ENCODE measurements at places on chromosomes 6 and 20.

GRCh38 chr6:129709196-129709768 lies 695 bp downstream of the ARHGAP18 start:
- DNase-seq = no peak

GRCh38 chr6:77457720-77458349 lies 5.5 kb downstream of the HTR1B start:
- DNase-seq = no peak

GRCh38 chr20:31712564-31713311 lies 9.9 kb downstream of the BCL2L1 start:
- DNase-seq = no peak

- DNase-seq = no peak
Measured at GRCh38 chr6:124466949-124467348, 495.3 kb upstream of the RNF217 start.

GRCh38 chr6:137237413-137238170 lies 18.4 kb upstream of the IFNGR1 start:
- DNase-seq = no peak

GRCh38 chr6:120173250-120173649 lies 823.7 kb upstream of the MAN1A1 start:
- no peak for DNase-seq

GRCh38 chr6:143003676-143004075 lies 57.0 kb upstream of the AIG1 start:
- no peak for DNase-seq

- DNase-seq = no peak
Measured at GRCh38 chr6:118652051-118652615, 742 bp upstream of the CEP85L start.

DNA sequence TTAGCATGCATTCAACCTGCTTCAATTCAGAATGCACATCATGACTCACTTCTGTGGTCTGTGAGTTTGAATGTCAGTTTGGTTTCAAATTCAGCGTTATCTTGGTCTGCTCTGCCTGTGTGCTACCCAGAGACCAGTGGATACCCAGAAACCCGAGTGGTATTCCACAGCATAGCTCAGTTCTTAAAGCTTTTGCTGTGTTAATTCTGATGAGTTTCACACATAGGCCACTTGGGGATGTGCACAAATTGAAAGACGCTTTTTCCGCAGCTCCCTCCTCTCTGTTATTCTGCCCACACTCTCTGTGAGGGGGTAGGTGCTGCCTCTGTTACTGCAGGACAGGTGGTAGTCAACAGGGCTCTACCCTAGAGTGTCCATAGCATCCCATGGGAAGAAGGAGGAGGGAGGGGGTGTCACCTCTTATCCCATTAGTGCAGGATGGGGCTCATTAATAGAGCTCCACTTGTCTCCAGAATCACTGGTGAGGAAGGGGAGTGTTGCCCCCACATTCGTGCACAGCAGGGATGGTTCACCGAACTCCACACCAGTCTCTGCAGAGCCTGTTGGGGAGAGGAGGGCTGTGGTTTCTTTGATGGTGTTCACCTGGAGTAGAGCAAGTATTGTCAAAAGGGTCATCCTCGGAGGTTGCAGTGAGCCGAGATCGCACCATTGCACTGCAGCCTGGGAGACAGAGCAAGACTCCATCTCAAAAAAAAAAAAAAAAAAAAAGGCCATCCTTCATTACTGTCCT lies 29.2 kb upstream of the SDCBP2 start:
- no peak for DNase-seq

- no peak for DNase-seq
Measured at GRCh38 chr20:37524859-37525708, 2.6 kb downstream of the BLCAP start.

DNA sequence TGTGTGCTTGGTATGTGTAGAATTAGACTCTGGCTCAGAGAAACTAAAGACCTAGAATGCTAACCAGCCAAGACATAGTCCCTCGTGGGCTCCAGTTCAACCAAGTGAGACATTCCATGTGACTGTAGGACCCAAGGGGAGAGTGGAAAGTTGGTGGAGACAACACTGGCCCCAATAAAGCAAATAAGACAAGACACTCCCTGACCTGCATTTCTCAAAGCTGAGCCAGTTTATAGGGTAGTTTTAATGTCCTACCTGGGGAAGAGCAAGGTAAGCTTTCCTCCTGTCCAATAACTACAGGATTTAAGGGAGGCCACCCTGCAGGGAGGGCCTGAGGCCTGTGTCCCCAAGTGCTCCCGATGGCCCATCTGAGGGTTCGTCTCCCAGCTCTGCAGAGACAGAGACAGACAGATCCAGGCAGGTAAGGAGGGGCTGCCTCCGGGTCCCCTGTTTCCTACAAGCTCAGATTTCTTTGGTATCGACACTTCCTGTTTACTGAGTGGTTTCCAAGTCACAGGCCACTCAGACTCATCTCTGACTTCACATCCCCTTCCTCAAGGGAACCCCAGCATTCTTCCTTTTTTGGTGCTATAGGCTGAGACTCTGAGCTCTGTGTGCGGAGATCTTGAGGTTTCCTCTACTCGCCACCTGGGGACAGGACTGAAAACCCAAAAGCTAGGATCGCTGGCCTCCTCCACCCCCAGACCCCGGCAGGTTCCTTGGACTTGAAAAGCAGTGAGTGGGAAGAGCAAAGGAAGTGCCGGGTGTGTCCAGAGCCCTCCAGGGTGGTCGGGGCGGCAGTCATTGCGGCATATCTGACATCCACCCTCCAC lies 92.4 kb downstream of the PRND start:
- DNase-seq = no peak

GRCh38 chr6:43862925-43863324 lies 92.9 kb downstream of the VEGFA start:
- DNase-seq = no peak

GRCh38 chr6:49698478-49698877 lies 14.9 kb downstream of the CRISP2 start:
- DNase-seq = no peak

DNA sequence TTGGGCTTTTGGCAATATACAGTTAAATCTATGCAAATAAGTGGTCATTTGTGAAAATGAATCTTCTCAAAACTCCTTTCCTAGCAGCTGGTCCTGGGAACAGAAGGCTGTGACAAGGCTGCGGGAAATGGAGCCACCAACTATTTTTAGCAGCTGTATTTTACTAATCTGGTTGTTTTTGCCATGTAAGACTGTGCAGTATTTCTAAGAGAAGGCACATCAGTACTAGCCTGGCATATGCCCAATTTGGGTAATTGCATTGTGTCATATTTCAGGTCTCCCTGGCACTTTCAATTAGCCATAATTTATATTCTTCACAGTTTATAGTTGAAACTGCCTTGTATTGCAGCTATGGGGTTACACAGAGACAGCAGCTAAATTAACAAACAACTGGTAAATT lies 109.6 kb downstream of the MANEA start:
- no peak for DNase-seq

DNA sequence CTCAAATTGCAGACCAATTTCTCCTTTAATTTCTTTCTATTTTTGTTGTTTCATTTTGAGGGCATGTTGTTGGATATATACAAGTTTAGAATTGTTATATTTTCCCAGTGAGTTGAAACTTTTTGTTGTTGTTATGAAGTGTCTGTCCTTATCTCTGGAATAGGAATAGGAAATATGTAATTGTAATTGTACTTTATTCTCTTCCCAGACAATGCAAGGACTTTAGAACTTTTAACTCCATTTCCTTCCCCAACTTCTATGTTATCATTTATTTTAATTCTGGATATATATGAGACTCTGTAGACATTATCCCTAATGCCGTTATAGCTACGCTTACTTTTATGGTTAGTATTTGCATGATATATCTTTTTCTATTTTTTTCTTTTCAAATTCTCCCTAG lies 12.4 kb downstream of the SERPINB1 start:
- DNase-seq = no peak

DNA sequence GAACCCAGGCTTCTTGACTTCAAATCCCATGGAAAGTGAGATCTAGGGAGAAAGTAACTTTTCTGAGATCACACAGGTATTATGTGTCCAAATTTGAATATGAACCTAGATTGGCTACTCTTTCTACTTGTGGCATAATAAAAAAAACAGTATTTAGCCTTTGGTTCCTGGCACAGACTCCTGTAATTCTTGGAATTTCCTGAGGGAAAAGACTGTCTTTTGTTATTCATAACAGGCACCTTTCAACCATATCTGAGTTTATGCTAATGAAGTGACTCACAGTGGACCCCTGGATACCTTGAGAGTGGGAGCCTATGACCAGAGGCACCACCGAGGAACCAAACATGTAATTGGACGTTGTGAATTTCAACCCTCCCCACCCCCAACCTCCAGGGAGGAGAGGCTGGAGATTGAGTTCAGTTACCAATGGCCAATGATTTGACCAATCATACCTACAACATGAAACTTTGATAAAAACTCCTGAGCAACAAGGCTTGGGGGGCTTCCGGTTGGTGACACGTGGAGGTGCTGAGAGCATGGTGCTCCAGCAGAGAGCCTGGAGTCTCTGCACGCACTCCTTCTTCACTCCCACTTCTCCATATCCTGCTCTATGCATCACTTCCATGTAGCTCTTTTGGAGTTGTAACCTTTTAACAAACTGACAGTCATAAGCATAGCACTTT lies 48.8 kb downstream of the LAMA4 start:
- DNase-seq = no peak

- no peak for DNase-seq
Measured at GRCh38 chr6:95109212-95109611, 468.1 kb upstream of the MANEA start.

GRCh38 chr6:115896538-115897129 lies 164.1 kb downstream of the FRK start:
- DNase-seq = no peak

GRCh38 chr6:56772737-56773184 lies 130.1 kb upstream of the DST start:
- DNase-seq = no peak

GRCh38 chr6:27260836-27261375 lies 13.4 kb downstream of the PRSS16 start:
- no peak for DNase-seq

DNA sequence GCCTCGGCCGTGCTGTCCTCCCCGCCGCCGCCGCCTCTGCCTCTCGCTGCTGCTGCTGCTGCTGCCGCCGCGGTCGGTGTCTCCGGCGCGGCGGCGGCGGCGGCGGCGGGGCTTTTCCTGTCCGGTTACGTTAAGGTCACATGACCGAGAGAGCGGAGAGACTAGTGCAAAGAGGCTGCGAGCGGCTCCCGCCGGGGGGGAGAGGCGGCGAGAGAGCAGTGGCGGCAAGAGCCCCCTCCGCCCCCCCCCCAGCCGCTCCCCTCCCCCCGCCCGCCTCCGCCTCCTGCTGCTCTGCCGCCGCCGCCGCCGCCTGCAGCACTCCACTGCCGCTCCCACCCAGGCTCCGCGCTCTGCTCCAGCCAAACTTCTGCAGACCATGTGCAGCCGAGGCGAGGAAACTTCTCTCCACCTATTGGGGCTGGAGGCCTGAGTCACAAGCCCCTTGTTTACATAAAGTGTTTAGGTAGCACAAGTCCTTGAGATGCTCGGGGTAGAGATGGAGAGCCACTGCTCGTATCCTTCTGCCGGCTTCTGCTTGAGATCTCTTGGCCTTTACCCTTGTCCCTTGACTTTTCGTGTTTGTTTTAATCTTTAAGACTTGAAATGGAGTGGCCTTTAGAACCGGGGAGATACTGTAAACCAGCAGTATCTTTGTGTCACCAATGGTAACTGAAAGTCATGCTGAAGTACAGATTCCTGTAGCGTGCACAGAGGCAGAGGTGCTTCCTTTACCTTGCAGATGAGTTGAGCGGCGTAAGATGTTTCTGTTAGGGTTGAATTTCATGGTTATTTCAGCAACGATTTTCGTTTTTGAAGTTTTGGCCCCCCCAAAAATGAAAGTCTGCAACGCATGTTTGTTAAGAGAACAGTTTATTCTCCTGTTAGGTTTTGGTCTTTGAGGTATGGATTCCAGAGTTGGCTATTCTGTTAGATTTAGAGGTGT lies at the start of gene ZBTB2:
TSS of gene ZBTB2 (minus strand) at position 89 of the 943 bp plus-strand sequence. CDS start 17,922 bp downstream, outside the sequence.
- DNase-seq = peak; percentile 58

DNA sequence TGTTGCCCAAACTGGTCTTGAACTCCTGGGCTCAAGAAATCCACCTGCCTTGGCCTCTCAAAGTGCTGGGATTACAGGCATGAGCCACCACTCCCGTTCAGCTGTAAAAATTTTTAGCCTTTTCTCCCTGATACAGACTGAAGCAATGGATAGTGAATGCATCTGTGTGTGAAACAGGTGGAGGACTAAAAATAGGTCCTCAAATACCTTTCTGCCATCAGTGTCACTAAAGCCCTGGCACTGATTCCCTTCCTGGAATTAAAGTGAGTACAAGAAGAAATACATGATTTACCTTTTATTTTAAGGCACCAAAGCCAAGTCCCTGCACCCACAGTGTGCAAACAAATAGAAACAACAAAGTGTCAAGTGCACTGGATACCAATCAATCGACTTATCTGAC lies 25.1 kb downstream of the TULP4 start:
- no peak for DNase-seq

DNA sequence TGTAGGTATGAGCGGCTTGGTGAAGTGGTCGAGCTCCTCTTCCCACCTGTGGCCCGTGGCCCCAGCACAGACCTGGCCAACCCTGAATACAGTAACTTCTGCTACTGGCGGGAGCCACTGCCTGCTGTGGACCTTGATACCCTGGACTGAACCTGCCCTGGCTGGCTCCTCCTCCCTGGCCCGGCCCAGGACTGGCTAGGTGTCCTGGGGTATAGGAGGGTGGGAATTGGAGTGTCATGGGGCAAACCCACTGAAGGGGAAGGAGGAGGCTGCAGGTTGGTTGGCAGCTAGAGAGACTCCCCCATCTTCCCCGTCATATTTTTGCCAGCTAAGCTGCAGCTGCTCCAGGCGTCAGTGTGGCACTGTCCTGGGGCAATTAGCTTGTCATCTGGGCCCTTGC lies 7.9 kb downstream of the EMILIN3 start:
- DNase-seq = no peak

- DNase-seq = no peak
Measured at GRCh38 chr20:8287340-8287739, 155.3 kb downstream of the PLCB1 start.

DNA sequence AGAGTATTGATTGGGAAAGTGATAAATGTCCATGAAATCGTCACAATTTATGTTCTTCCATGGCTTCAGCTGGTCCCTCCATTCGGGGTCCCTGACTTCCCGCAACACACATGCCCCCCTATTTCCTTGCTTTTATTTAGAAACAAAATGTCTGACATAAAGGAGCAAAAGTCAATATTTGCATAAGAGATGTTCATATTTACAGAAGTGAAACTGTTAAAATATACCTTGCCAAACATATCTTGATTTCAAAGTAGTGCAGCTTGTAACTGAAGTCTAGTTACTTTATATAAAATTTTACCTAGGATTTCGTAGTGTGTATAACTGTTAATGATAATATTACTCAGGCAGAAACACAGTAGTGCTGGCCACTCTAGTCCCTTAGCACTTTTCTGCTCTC lies 548.9 kb upstream of the ADGRB3 start:
- no peak for DNase-seq

- no peak for DNase-seq
Measured at GRCh38 chr6:13600036-13600435, 15.1 kb upstream of the NOL7 start.

- DNase-seq = no peak
Measured at GRCh38 chr20:33919653-33920052, 74.1 kb upstream of the RALY start.

DNA sequence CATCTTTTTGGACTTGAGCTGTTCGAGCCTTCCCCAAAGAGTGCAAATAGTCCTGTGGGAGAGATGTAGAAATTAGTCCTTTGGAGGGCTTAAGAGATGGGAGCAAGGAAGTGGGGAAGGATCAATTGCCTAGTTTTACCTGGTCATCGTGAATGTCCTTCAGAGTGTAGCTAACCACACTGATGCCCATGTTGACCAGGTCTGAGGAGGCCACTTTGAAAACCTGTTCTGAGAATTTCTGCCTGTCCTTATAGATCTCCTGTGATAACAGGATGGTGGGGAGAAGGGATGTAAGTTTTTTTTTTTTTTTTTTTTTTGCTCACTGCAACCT lies 2.0 kb downstream of the FLOT1 start:
- no peak for DNase-seq

Measured in activated CD4-positive, CD25-positive, alpha-beta regulatory T cell (primary cell).